Activated naive CD4-positive, alpha-beta T cell treated with anti-CD3 and anti-CD28 coated beads, Interleukin-2, amount 10 ng/mL, durations not matched to agents 7 days and 5 days (primary cell): ENCODE measurements at places on chromosomes 16 and 17.

DNA sequence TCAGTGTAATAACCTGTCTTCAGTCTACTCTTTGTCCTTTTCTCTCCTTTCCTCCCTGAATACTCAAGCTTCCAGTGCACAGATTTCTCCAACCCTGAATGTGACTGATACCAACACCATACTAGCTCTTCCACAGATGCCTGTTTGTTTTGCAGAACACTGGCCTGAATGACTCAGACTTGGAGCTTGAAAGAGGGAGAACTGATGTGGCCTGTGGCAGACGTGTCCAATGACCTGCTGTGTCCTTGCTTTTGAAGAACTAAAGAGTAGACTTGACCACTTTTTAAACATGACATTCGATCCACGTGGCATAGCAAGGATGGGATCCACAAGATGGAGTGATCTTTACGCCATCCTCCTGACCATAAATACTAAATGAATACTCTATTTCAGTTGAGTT, 361.0 kb downstream of the WWOX start:
- DNase-seq = no peak
- no peaks in the 10 kb centered on the region for H3K36me3 ChIP-seq
- no peaks in the 10 kb centered on the region for H3K4me1 ChIP-seq
- no peak overlapping the region for H3K4me3 ChIP-seq
- no peak overlapping the region for H3K27ac ChIP-seq

DNA sequence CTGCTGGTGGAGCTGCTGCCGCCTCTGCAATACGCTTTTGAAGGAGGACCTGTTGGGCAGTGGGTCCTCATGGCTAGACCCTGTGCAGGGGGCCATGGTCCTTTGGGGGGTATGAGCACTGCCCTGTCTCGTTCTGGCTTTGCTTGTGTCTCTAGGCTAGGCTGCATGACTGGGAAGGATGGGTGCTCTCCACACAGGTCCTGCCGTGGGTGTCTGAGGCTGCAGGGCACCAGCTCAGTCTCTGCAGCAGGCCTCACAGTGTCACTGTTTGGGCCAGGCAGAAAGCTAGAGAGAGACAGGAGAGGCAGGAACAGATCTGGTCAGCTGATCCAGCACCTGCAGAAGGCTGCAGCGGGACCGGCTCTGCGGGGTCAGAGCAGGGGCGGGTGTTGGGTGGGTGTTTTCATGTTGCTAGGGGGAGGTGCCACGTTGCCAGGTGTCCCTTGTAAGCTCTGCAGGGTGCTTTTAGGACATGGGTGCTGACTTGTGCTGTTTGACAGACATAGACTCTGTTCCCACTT, 111.4 kb downstream of the SNX29 start:
- H3K4me1 ChIP-seq = peaks cover 35% of the 10 kb centered on the region
- peak; percentile 47 for DNase-seq
- peaks cover 3% of the 10 kb centered on the region for H3K36me3 ChIP-seq
- H3K4me3 ChIP-seq = no peak overlapping the region
- H3K27me3 ChIP-seq = no peaks in the 10 kb centered on the region
- no peak overlapping the region for H3K27ac ChIP-seq

GRCh38 chr17:60230358-60230757, 80.6 kb downstream of the CA4 start:
- no peaks in the 10 kb centered on the region for H3K27me3 ChIP-seq
- no peaks in the 10 kb centered on the region for H3K4me1 ChIP-seq
- H3K36me3 ChIP-seq = peaks cover 8% of the 10 kb centered on the region
- no peak for DNase-seq
- no peak overlapping the region for H3K27ac ChIP-seq
- H3K4me3 ChIP-seq = no peak overlapping the region

- peaks cover 20% of the 10 kb centered on the region for H3K27me3 ChIP-seq
- H3K4me3 ChIP-seq = no peak overlapping the region
- no peak for DNase-seq
- H3K4me1 ChIP-seq = no peaks in the 10 kb centered on the region
- H3K27ac ChIP-seq = no peak overlapping the region
These were observed 81.9 kb downstream of the UTP18 start for GRCh38 chr17:51342257-51342656.

GRCh38 chr17:75769536-75769935, 4.5 kb upstream of the GALK1 start:
- peaks cover 21% of the 10 kb centered on the region for H3K27me3 ChIP-seq
- no peak overlapping the region for H3K4me3 ChIP-seq
- DNase-seq = no peak
- no peaks in the 10 kb centered on the region for H3K36me3 ChIP-seq

GRCh38 chr16:47028767-47029377, 55.4 kb upstream of the DNAJA2 start:
- no peaks in the 10 kb centered on the region for H3K36me3 ChIP-seq
- no peak overlapping the region for H3K27ac ChIP-seq
- H3K4me1 ChIP-seq = no peaks in the 10 kb centered on the region
- no peak for DNase-seq

DNA sequence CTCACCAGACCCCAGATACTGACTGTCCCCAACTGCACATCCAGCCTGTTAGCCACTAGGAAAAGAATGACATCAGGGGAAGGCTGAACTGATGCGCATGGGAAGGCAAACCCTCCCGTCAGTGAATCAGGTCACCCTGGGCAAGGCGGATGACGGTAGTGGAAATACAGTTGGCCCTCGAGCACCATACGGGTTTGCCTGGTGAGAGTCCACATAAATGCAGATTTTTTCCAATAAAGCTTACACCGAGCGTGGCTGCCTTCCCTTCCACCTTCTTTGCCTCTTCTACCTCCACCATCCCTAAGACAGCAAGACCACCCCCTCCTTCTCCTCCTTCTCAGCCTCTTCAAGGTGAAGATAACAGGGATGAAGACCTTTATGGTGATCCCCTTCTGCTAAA, 236.1 kb upstream of the TNRC6C start:
- H3K36me3 ChIP-seq = no peaks in the 10 kb centered on the region
- peaks cover 2% of the 10 kb centered on the region for H3K4me1 ChIP-seq
- H3K4me3 ChIP-seq = no peak overlapping the region
- DNase-seq = no peak
- peak overlapping the region; percentile 1 for H3K27ac ChIP-seq

DNA sequence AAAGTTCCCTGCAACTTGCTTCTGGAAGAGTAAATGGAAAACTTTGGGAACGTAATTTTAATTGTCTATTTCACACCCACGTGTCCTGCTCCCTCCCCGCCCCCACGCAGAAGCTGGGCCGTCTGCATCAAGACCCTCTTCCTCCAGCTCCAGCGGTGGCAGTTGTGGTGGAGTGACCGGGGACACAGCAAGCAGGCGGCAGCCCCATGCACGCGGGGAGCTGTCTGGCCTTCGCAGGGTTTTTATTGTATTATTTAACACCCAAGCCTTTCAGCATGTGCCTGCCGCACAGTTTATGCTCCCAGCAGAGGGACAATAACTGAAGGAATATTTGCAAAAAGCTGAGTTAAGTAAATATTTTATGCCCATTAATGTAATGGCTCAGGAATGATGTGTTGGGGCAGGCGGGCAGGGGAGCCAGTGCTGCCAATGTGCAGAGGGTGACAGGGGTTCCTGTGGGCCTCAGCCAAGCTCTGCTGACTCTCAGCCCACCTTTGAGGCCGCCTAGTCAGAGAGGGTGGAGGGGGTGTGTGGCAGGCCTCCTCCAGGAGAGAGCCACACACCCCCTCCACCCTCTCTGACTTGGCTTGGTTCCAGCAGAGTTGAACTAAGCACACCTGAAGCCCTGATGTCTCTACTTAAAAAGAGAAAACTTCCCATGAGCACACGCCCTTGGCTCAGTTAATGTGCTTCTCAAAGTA, 32.4 kb upstream of the ENPP7 start:
- H3K27me3 ChIP-seq = peaks cover 45% of the 10 kb centered on the region
- no peaks in the 10 kb centered on the region for H3K4me1 ChIP-seq

DNA sequence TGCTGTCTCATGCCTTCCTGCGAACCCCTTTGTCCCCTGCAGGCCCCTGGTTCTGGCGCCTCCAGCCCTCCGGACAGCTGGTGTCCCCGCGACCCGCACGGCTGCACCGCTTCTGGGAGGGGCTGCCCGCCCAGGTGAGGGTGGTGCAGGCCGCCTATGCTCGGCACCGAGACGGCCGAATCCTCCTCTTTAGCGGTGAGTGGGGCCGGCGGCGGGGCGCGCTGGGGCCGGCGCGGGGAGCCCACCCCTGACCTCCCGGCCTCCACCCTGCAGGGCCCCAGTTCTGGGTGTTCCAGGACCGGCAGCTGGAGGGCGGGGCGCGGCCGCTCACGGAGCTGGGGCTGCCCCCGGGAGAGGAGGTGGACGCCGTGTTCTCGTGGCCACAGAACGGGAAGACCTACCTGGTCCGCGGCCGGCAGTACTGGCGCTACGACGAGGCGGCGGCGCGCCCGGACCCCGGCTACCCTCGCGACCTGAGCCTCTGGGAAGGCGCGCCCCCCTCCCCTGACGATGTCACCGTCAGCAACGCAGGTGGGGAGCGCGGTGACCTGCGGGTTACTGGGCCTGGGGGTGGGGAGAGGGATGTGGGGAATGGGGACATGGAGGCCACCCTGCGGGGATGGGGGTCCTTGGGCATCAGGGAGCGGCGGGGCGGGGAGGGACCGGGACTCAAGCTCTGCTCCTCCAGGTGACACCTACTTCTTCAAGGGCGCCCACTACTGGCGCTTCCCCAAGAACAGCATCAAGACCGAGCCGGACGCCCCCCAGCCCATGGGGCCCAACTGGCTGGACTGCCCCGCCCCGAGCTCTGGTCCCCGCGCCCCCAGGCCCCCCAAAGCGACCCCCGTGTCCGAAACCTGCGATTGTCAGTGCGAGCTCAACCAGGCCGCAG, 7.1 kb upstream of the IL32 start:
- H3K27ac ChIP-seq = peak overlapping the region; percentile 94
- no peaks in the 10 kb centered on the region for H3K27me3 ChIP-seq
- peak; percentile 74 for DNase-seq
- H3K4me1 ChIP-seq = peaks cover 81% of the 10 kb centered on the region
- peak overlapping the region; percentile 96 for H3K4me3 ChIP-seq
- H3K36me3 ChIP-seq = peaks cover 35% of the 10 kb centered on the region

DNA sequence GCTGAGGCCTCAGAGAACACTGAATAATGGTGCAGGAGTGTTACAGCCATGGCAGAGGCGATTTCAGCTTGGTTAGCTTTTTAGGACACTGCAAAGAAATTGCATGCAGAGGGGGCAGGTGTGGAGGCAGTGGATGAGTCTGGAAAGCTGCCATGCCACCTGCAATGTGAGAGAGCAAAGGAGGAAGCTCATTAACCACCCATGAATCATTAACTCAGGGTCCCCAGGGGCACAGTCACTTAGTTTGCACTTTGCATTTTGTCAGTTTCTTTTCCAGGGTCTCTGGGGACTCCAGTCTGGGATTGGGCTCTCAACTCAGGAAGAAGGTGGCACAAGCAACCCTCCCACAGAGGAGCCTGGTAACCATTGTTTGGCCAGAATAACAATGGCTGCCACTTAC, 132.9 kb downstream of the USP31 start:
- H3K4me3 ChIP-seq = no peak overlapping the region
- H3K36me3 ChIP-seq = no peaks in the 10 kb centered on the region
- peaks cover 4% of the 10 kb centered on the region for H3K27me3 ChIP-seq
- no peak for DNase-seq
- H3K27ac ChIP-seq = no peak overlapping the region
- no peaks in the 10 kb centered on the region for H3K4me1 ChIP-seq

DNA sequence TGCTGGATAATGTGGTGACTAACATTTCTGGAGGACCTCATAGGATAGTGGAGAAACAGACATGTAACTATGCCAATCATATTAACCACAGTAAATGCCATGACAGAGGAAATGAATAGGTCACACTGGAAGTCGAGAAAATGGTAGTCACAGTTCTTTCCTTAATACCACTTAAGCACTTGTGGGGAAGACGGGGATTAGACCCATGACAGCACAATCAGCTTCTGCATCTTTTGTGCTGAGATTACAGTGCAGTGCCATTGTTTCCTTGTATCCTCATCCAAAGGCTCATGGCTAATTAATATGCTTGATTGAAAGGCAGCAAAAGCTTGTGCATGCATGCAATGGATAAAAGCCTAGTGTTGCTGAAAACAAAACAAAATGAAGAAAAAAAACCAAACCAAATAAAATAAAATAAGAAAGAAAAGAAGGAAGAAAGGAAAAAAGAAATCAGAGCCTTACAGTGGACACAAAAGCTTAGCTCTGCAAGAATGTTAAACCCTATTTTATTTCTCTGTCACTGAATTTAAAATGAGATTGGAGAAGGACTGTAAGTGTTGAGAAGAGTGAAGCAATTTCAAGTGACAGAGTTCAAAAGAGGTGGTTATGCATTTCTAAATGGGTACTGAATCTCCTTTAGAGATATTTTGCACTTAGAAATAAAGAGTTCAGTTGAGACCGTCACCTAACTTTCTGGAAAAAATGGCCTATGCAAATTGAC, 1011.9 kb downstream of the CDH8 start:
- H3K4me3 ChIP-seq = no peak overlapping the region
- no peaks in the 10 kb centered on the region for H3K27me3 ChIP-seq
- H3K27ac ChIP-seq = no peak overlapping the region
- H3K4me1 ChIP-seq = no peaks in the 10 kb centered on the region
- no peak for DNase-seq

DNA sequence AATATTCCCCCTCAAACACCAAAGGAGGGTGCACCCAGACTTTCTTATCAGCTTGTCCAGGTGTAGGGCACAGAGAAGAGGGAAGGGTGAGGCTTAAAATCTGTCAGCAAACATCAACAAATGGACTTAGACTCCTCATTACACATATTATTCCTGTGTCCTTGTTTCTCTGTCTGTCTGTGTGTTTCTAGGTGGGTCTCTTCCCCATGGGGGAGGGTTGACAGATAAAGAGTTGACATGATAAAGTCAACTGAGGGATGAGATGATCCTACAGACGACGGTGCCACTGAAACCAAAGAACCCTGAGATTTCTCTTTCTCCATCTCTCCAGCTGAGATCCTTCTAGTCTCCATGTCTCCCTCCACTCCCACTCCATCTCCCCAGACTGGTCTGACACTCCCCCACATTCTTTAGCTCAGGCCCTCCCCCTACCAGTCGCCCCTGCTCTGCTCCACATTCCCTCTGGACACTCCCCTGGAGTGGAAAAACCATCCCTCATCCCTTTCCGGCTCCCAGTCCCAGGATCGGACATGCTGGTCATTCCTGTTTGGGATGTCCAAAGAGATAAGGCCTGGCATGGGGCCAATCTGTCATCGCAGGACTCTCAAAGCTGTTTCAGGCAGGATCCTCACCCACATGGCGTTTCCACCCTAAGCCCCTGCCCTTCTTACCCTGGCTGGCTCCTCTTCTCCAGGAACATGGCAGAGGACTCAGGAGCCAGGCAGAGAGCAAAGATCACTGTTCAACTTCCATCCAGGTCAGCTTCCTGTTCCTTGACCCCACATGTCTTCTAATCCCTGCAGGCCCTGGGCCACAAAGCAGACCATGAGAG, 2.9 kb upstream of the ITGA3 start:
- H3K27ac ChIP-seq = no peak overlapping the region
- peaks cover 37% of the 10 kb centered on the region for H3K4me1 ChIP-seq
- peaks cover 3% of the 10 kb centered on the region for H3K36me3 ChIP-seq

GRCh38 chr16:46889942-46890300, 5.8 kb downstream of the GPT2 start:
- peaks cover 2% of the 10 kb centered on the region for H3K36me3 ChIP-seq
- peaks cover 11% of the 10 kb centered on the region for H3K4me1 ChIP-seq
- no peak overlapping the region for H3K27ac ChIP-seq
